ENCODE measurements at places on chromosomes 1 and 21.

DNA sequence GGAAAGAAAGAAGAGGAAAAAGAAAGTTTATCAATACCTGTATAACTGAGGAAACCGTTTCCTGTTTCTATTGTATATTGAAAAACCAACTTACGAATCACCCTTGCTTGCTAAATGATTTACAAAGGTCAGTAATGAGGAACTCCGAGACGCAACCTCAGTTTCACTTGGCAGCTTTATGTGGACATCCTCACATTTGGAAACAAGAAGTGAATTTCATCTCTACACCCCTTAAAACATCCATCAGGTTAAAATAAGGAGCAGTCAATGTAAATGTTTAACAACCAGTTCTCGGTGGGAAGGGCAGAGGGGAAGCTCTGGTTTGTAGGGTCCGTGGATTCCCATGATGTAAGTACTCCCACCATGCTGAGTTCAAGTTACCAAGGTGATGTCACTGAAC is 481.7 kb upstream of the RUNX1 start:
- no peak for DNase-seq

DNA sequence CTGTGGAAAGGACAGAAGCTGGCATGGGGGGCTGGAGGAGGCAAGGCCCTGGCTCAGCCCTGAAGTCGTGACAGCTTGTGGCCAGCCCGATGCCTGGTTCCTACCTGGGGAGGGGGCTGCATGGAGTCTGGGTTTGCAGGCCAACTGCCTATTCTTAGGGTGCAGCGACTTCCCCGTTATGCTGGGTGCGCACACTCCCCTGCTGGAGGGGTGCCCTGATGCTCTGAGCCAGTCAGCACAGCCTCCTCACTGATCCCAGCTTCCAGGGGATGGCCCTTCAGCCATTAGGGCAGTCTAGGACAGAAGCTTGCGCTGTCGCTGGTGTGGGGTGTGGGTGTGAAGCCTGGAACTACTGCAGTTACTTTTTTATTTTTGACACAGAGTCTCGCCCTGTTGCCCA is 30.0 kb upstream of the SLC19A1 start:
- DNase-seq = no peak

- DNase-seq = no peak
These were observed 64.5 kb upstream of the ATF3 start for GRCh38 chr1:212544110-212544509.

DNA sequence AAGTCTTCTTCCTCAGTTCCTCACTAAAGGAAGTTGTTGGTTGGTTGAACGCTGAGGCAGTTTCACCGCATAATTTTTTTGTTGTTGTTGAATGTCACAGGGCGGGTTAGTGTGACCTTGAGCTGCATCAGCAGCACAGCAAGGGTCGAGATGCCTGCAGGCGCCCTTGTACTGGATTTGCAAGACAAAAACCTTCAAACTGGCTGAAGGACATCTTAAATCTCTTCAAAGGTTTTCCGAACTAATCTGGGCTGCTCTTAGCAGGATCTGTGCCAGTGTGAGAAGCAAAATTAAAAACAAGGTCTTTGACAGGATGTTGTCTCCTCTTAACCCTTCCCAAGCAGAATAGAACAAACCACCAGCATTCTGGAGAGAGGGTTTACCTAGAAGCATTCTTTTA is 59.4 kb downstream of the NRIP1 start:
- no peak for DNase-seq

- DNase-seq = no peak
These were observed 9.1 kb downstream of the RHBDL2 start for GRCh38 chr1:38932571-38932970.

DNA sequence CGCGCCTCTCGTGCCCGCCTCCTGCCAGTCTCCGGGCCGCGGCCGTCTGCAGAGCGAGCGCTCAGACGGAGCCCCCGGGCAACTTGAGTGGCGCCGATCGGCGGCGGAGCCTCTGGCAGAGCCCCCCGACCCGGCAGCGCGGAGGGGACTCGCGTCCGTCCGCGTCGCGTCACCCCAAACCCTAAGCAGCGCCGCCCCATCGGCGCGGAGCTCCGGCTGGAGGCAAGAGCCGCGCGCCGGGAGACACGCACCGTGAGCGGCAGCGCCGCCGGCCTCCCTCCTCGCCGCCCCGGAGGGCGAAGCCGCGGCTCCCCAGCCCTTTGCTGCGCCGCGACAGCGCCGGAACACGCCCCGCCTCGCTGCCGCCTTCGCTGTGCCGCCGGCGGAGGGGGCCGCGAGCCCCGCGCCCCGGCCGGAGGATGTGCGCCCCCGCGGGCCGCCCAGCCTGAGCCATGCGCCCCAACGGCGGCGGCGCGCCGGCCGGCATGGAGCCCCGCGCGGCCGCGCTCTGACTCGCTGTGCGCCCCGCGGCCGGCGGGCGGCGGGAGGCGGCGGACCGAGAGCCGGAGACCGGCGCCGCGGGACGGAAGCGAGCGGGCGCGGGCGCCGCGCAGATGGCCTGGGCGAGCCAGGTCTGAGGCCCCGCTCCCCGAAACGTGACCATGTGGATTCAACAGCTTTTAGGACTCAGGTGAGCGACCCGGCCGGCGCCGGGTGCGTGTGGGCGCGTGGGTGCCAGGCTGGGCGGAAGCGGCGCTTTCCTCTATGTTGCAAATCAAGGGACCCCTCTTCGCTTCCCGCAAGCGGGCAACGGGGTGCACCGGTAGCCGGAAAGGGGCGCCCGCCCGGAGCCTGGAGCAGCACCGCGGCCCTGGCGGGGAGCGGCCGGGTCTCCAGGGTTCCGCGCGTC is 610 bp downstream of the AJAP1 start:
- no peak for DNase-seq

DNA sequence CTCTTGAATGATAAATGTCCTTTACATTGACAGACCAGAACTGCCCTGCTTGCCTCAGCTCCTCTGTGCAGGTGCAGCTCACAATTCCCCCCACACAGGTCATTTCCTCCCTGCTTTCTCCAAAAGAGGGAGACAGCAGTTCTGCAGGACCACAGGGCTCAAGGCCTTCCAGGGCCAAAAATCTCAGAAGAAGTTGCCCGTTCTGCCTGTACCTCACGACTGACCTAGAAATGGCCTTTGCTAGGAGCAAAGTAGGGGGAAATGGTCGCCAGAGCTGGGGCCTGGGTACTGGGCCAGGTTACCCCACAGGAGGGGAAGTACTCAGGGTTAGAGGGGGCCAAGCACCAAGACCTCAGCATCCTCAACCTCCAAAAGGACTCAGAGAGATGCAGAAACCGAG is 11.1 kb downstream of the RNU1-2 start:
- DNase-seq = no peak

- DNase-seq = no peak
These were observed 9.7 kb downstream of the LPAR3 start for GRCh38 chr1:84883286-84883685.

DNA sequence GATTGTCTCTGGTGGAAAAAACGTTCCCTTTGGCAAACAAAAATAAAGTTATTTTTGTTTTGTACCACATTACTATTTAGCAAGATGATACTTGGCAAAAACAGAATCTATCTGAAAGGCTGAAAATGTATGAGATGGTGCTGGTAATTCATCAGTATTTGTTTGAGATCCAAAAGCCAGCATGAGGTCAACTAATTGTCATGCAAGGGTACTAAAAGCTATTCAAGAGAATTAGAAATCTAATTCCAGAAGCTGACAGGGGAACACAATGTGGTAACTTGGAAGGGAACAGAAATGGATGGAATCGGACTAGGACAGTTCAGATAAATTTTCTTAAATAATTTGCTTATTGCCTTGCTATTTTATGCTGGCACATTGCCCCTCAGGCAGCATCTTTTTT is 263.8 kb downstream of the KCNT2 start:
- no peak for DNase-seq

DNA sequence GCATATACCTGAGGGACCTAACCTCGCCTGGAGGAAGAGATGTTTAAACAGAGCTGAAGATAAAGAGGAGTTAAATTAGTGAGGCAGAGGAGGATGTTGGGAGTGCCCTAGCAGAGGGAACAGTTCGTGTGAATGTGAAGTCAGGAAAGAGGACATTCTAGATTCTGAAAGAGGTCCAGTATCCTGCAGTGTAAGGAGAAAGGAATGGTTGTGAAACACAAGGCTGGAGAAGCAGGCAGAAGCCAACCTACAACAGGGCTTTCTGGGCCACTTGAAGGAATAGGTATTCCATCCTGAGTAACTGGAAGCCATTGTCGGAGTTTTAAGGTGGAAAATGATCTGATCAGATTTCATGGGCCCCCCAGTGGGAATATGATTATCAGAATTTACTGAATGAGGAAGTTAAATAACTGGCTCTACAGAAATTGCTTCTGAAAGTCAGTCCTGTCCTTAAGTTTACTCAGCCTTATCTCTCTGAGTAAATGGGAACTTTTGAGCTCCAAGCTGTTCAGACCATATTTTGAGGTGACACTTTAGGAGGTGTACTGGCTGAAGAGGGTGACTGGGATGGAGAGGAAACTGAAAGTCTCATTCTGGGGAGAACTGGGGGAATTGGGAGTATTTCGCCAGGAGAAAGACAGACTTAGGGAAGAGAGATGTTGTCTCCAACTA is 24.4 kb upstream of the FAAH start:
- DNase-seq = no peak
